ENCODE measurements at places on chromosomes 1 and 21.
A peak's percentile ranks its signal among the peaks of the same experiment; 100 is the strongest.

- H3K27ac ChIP-seq, result no peak overlapping the region
- DNase-seq, result no peak
- H3K4me1 ChIP-seq, result peaks cover 70% of the 10 kb centered on the region
- H3K4me3 ChIP-seq, result no peak overlapping the region
- peaks cover 3% of the 10 kb centered on the region for H3K36me3 ChIP-seq
Observed at GRCh38 chr1:107940701-107941100, 24.3 kb downstream of the VAV3 start.

GRCh38 chr1:155717041-155717440, 28.1 kb downstream of the DAP3 start:
- no peak overlapping the region for H3K27ac ChIP-seq
- peaks cover 4% of the 10 kb centered on the region for H3K4me1 ChIP-seq
- DNase-seq, result no peak

GRCh38 chr1:11960715-11961114, 19.5 kb upstream of the MFN2 start:
- no peak overlapping the region for H3K27ac ChIP-seq
- H3K4me1 ChIP-seq, result no peaks in the 10 kb centered on the region
- DNase-seq, result no peak
- H3K27me3 ChIP-seq, result no peaks in the 10 kb centered on the region

- no peak for DNase-seq
- peak overlapping the region; percentile 65 for H3K4me3 ChIP-seq
- H3K27me3 ChIP-seq, result no peaks in the 10 kb centered on the region
- H3K36me3 ChIP-seq, result peaks cover 2% of the 10 kb centered on the region
- H3K27ac ChIP-seq, result peak overlapping the region; percentile 95
Observed at GRCh38 chr1:156504438-156504813, 3.9 kb upstream of the MEF2D start.

DNA sequence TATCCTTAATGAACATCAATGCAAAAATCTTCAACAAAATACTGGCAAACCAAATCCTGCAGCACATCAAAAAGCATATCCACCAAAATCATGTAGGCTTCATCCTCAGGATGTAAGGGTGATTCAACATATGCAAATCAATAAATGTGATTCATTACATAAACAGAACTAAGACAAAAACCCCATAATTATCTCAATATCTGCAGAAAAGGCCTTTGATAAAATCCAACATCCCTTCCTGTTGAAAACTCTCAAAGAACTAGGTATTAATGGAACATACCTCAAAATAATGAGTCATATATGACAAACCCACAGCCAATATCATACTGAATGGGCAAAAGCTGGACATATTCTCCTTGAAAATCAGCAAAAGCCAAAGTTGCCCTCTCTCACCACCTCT, 54.6 kb upstream of the DEPDC1 start:
- no peaks in the 10 kb centered on the region for H3K36me3 ChIP-seq
- no peak overlapping the region for H3K4me3 ChIP-seq
- DNase-seq, result no peak
- no peaks in the 10 kb centered on the region for H3K27me3 ChIP-seq
- H3K27ac ChIP-seq, result no peak overlapping the region
- no peaks in the 10 kb centered on the region for H3K4me1 ChIP-seq

GRCh38 chr1:27004471-27005165, 8.0 kb downstream of the TENT5B start:
- DNase-seq, result no peak
- H3K27me3 ChIP-seq, result no peaks in the 10 kb centered on the region
- no peak overlapping the region for H3K4me3 ChIP-seq
- H3K36me3 ChIP-seq, result no peaks in the 10 kb centered on the region
- H3K4me1 ChIP-seq, result peaks cover 3% of the 10 kb centered on the region

- DNase-seq, result no peak
- no peaks in the 10 kb centered on the region for H3K27me3 ChIP-seq
- no peak overlapping the region for H3K4me3 ChIP-seq
- peaks cover 10% of the 10 kb centered on the region for H3K4me1 ChIP-seq
- no peak overlapping the region for H3K27ac ChIP-seq
Observed at GRCh38 chr1:91783423-91784170, 102.4 kb downstream of the TGFBR3 start.

GRCh38 chr1:24392982-24393650, 20.5 kb downstream of the STPG1 start:
- H3K27me3 ChIP-seq, result no peaks in the 10 kb centered on the region
- peak overlapping the region; percentile 92 for H3K27ac ChIP-seq
- H3K4me3 ChIP-seq, result no peak overlapping the region
- peaks cover 6% of the 10 kb centered on the region for H3K36me3 ChIP-seq
- peaks cover 39% of the 10 kb centered on the region for H3K4me1 ChIP-seq

GRCh38 chr1:8010080-8010664, 15.9 kb downstream of the ERRFI1 start:
- H3K27ac ChIP-seq, result no peak overlapping the region
- H3K4me1 ChIP-seq, result no peaks in the 10 kb centered on the region

DNA sequence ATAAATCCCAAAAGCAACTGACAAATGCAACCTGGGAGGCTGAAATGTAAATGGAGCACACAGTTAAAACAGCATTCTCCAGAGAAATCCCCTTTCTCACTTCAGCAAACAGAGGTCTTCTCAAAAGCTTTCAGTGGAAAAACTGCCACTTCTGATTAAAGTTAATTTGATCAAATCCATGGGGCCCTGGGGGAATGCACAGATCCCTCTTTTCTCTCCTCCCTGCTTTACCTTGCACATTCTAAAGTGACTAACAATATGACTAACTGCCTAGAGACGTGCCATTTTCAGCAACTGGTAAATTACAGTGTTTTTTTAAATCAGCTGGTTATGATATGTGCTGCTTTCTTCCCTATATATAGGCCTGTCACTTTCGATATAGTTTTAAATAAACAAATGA, 142.5 kb downstream of the RERE start:
- H3K36me3 ChIP-seq, result peaks cover 6% of the 10 kb centered on the region
- H3K27ac ChIP-seq, result no peak overlapping the region
- H3K4me1 ChIP-seq, result peaks cover 59% of the 10 kb centered on the region
- no peak for DNase-seq

GRCh38 chr1:31596737-31597097, 20.4 kb downstream of the TINAGL1 start:
- no peak overlapping the region for H3K27ac ChIP-seq
- H3K4me3 ChIP-seq, result no peak overlapping the region
- H3K36me3 ChIP-seq, result no peaks in the 10 kb centered on the region
- H3K27me3 ChIP-seq, result peaks cover 12% of the 10 kb centered on the region
- DNase-seq, result no peak

- peaks cover 5% of the 10 kb centered on the region for H3K27me3 ChIP-seq
- H3K36me3 ChIP-seq, result no peaks in the 10 kb centered on the region
- peaks cover 2% of the 10 kb centered on the region for H3K4me1 ChIP-seq
- no peak overlapping the region for H3K4me3 ChIP-seq
Observed at GRCh38 chr1:9294910-9295636, 2.4 kb downstream of the SPSB1 start.

GRCh38 chr1:115323366-115324004, 14.6 kb downstream of the NGF start:
- no peak overlapping the region for H3K27ac ChIP-seq
- H3K4me1 ChIP-seq, result no peaks in the 10 kb centered on the region
- DNase-seq, result no peak
- H3K27me3 ChIP-seq, result no peaks in the 10 kb centered on the region
- no peaks in the 10 kb centered on the region for H3K36me3 ChIP-seq

- no peaks in the 10 kb centered on the region for H3K4me1 ChIP-seq
- no peaks in the 10 kb centered on the region for H3K36me3 ChIP-seq
- H3K4me3 ChIP-seq, result no peak overlapping the region
- H3K27me3 ChIP-seq, result no peaks in the 10 kb centered on the region
- no peak overlapping the region for H3K27ac ChIP-seq
Observed at GRCh38 chr1:71572038-71572437, 491.2 kb upstream of the ZRANB2 start.

DNA sequence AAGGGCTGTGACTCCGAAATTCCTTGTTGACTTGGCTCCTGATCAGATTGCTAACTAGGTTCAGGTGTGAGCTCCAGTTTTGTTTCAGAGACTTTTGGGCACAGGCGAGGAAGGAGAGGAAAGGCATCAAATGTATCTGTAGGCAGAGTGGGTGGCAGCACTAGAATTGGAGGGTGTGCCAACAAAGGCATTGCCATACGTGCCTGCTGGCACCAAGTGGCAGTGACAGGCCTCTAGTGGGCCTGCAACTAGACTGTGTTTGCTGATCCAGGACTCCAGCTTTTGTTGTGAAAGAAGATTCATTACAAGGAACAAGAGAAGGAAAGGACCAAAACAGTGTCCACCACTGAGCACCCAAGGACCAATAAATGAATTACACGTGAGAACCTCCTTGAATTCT, 79.5 kb downstream of the TM2D1 start:
- H3K27ac ChIP-seq, result no peak overlapping the region
- H3K27me3 ChIP-seq, result peaks cover 1% of the 10 kb centered on the region
- no peaks in the 10 kb centered on the region for H3K36me3 ChIP-seq
- H3K4me3 ChIP-seq, result no peak overlapping the region
- H3K4me1 ChIP-seq, result peaks cover 11% of the 10 kb centered on the region
- no peak for DNase-seq

GRCh38 chr1:204883405-204883804, 12.7 kb downstream of the NFASC start:
- no peak for DNase-seq
- no peak overlapping the region for H3K4me3 ChIP-seq
- H3K27ac ChIP-seq, result no peak overlapping the region
- no peaks in the 10 kb centered on the region for H3K4me1 ChIP-seq

DNA sequence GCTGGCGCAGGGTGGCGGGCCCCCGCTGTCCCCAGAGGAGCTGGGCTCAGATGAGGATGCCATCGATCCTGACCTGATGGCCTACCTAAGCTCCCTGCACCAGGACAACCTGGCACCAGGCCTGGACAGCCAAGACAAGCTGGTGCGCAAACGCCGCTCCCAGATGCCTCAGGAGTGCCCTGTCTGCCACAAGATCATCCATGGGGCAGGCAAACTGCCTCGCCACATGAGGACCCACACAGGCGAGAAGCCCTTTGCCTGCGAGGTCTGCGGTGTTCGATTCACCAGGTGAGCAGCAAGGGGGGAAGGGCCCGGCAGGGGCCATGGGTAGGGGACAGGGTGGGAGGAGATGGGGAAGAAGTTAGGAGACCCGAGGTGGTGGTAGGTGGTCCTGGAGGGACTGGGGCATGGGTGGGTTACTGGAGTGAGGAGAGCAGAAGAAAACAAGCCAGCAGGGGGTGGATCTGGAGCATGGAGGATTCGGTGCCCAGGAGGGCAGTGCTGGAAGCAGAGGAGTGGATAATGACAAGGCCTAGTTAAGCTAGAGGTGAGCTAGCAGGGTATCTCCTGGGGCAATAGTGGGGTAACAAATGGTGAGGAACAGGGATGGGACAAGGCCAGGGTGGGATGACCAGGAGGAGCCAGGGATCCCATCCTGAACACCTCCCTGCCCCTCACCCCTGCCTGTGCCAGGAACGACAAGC, 13.1 kb downstream of the ZBTB7B start:
- H3K27ac ChIP-seq, result no peak overlapping the region
- H3K4me1 ChIP-seq, result peaks cover 66% of the 10 kb centered on the region
- H3K4me3 ChIP-seq, result no peak overlapping the region
- H3K36me3 ChIP-seq, result no peaks in the 10 kb centered on the region
- H3K27me3 ChIP-seq, result no peaks in the 10 kb centered on the region
- DNase-seq, result no peak

DNA sequence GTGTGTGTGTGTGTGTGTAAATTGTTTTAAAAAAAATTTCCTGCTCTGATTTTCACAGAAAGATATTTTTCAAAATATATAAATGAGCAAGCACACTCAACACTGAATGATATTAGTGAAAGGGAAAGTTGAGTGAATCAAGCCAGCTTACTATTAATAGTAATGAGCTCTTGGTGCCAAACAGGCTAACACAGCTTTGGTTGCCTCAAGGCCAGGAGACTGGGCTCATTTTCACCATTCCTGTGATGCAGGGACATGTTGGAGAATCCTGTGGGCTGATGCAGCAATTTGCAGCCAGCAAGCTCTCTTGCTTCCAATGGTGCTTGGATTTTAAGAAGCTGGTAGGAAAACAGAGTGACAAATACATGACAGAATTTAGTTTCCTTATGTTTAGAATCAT, 30.2 kb downstream of the PLA2G4A start:
- no peak for DNase-seq
- H3K27me3 ChIP-seq, result no peaks in the 10 kb centered on the region
- H3K27ac ChIP-seq, result no peak overlapping the region
- H3K4me3 ChIP-seq, result no peak overlapping the region

DNA sequence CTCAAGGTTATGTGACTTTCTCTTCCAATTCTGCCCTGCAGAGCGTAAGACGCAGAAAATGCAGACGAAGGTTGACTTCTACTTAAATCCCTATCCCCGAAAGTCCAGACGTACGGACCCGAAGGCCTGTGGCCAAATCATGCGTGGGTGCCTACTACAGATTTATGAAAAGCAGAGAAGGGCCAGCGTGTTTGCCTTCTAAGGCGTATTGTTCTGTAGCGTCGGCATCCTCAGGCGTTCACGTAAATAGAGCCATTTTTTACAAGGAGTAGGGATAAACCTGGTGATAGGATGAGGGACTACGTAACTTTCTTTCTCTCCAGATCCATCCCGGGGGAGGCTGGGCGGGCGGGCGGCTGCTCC, 222 bp upstream of the GIPC2 start:
- H3K4me1 ChIP-seq, result peaks cover 52% of the 10 kb centered on the region
- H3K27ac ChIP-seq, result peak overlapping the region; percentile 63
- H3K27me3 ChIP-seq, result peaks cover 39% of the 10 kb centered on the region
- DNase-seq, result no peak
- H3K36me3 ChIP-seq, result no peaks in the 10 kb centered on the region
- H3K4me3 ChIP-seq, result peak overlapping the region; percentile 66

DNA sequence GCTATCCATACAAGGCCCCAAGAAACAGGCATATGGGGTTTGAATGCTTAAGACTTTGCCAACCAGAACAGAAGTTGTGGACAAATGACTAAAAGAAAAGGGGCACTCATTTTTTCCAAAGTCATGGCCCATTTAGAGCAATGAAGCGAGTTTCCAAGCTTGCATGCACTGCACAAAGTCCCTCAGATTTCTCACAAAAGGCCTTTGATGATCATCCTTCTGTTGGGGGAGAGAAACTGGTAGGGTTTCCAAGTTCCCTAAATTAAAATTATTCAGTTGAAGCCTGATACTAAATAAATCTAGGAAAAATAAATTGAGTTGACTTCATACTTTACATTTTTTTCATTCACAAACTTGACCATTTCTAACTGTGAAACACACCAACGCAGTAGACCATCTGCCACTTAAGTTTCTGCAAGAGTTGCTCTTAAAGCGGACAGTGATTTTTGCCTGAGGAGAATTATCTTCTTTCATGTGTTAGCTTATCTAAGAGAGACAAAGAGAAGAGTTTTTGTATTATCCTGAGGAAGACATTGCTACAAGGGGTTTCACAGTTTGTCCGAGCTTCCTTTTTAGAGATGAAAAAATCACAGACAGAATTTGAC, 139.2 kb downstream of the SEC16B start:
- DNase-seq, result no peak
- H3K4me3 ChIP-seq, result no peak overlapping the region
- no peaks in the 10 kb centered on the region for H3K36me3 ChIP-seq
- H3K27me3 ChIP-seq, result no peaks in the 10 kb centered on the region
